NCI-H187 treated with DMSO at 0.1 percent for 48 hours (cell line): ENCODE measurements at places on chromosomes 11 and 22.

GRCh38 chr11:2799881-2800654 is 85.5 kb downstream of the CDKN1C start:
- DNase-seq = no peak

DNA sequence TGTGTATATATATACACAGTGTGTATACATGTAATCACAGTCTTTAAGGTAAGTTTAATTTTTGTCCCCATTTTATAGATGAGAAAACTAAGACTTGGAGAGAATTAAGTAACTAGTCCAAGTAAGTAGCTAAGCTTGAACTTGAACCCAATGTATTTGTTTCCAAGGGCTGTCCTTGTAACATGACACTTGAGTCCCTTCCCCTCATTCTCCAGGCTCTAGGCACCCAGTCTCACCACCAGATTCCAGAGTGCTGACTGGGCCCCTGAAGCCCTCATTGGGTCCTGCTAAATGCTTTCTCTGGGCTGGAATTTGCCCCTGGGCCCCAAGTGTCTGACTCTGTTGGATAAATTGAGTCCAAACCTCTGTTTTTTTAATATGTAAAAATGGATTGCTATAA is 45.5 kb downstream of the ADM start:
- DNase-seq = no peak

DNA sequence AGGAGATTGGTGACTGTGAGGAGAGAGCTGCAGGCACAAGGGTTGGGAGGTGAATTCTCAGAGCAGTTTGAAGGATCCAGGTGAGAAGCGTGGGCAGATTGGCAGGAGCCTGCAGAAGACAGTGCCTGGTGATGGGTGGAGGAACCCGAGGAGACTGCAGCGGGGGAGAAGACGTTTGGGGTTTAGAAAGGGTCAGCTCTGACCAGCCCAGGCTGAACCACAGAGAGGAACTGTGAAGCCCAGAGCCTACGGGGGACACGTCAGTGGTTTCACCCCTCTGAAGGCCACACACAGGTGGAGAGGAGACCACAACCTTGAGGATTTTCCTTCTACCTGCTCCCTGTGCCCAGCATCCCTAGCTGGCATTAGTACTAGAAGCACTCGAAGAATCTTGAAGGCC is 154.8 kb upstream of the TBCEL start:
- no peak for DNase-seq

DNA sequence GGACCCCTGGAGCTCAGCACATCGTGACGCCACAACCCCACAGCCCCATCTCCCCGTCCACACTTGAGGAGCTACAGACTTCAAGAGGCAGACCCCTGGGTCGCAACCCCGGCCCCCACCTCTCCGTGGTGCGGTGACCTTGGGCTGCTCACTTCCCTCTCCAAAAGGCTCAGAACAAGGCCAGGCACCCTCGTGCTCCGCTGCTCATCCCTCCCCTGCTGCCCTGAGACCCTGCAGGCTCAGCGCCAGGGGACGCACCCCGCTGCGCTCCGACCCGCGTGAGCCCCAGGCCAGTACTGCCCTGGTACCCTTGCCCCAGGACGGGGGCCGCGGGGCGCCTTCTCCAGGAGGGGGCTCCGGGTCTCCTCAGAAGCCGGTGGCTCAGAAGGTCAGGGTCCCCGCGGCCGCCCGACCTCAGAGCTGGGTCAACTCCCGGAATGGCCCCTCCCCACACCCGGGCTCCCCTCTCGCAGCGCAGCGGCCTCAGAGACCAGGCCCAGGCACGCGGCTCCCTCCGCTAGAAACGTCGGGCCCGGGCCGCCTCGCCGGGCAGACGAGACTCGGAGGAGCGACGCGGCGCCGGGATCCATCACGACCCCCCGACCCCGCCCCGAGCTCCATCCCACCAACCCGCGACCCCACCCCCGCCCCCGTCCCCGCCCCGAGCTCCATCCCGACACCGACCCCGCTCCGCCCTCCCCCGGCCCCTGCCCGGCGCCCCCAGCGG is 563 bp downstream of the GATD1 start:
- DNase-seq = no peak

- DNase-seq = no peak
These were observed 48.7 kb upstream of the FDX1 start for GRCh38 chr11:110380836-110381622.

DNA sequence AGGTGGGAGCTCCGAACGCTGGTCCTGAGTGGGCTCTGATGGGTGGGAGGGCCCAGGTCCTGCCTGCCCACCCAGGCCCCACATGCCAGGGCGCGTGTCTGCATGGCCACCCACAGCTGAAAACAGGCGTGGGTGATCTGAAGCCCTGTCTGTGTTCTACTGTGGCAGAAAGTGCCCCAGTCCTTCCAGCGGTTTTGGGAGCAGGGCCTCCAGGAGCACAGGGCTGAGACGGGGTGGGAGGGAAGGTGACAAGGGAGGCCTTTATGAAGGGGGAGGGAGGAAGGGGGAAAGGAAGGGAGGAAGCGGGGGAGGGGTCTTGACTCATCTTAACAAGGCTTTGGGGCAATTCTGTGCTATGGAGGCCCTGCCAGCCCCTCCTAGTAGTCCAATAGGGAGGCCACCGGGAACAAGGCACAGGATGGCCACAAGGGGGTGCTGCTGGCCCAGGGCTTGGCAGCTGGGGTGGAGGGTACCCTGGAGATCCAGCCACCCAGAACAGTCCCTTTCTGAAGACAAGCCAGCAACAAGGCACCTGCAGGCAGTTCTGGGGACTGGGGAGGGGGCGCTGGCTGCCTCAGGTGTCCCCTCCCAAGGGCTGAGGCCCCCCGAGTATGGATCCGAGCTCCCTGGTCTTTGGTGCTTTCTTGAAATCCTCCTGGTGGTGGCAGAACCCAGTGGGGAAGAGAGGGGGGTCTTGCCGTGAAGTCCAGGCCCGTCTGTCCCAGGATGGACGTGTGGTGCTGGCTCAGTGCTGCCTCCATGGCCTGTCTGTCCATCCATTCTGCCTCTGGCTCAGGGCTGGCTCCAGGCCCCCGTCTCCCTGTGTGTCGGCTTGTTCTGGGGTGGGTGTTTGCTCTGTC is 6.3 kb upstream of the FADS3 start:
- no peak for DNase-seq

DNA sequence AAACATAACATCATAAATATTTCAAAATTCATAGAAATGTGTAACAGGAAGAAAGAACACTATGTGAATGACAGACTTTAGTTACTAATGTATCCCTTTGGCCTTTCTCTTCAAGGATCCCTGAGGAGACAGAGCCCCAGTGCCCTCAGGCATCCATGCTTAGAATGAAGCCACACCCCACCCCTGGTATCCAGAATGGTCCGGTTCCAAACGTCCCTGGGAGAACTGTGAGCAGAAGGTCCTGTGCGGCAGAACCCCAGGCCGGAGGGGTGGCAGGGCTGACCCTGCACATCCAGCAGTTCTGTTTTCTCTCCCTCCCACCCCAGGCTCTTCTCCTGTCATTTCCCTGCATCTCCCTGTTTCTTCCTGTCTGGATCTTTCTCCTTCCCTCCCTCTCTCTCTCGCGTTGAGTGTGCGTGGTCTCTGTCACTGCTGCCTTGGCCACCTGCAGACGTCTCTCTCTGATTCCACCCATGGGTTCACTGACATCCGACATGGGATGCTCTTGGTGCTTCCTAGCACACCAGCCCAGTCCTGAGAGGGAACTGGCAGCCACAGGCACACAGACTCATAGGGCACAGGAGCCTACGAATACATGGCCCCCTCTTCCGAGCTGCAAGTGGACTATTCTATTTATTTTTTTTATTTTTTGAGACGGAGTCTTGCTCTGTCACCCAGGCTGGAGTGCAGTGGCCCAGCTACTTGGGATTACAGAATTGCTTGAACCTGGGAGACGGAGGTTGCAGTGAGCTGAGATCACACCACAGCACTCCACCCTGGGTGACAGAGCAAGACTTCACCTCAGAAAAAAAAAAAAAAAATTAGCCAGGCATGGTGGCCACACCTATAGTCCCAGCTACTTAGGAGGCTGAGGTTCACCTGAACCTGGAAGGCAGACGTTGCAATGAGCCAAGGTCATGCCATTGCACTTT is 5.7 kb downstream of the RFPL1 start:
- DNase-seq = no peak

GRCh38 chr22:22148905-22149304 is 95.7 kb upstream of the VPREB1 start:
- no peak for DNase-seq

DNA sequence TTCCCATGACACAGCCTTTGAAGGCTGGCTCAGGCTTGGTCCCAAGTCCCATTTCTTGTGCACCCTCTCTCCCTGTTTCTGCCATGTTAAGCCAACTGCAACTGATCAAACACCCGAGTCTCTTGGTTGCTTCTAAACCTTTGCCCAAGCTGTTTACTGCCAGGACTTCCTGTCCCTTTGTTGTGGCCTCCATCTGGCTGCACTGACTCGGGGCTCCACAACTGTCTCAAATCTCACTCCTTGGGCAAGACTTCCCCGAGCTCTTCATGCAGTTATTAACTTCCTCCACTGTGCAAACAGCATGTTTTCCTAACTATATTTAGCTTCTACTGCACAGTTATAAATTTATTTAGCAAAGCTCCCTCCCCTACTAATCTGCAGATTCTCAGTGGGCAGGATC is 4.3 kb downstream of the VPREB1 start:
- DNase-seq = no peak

GRCh38 chr22:29004647-29005371 is 56.8 kb downstream of the C22orf31 start:
- peak; percentile 5 for DNase-seq

- no peak for DNase-seq
These were observed 96.5 kb downstream of the DSCAML1 start for GRCh38 chr11:117700551-117700950.

GRCh38 chr22:17242641-17243040 is 23.4 kb upstream of the ADA2 start:
- DNase-seq = no peak

DNA sequence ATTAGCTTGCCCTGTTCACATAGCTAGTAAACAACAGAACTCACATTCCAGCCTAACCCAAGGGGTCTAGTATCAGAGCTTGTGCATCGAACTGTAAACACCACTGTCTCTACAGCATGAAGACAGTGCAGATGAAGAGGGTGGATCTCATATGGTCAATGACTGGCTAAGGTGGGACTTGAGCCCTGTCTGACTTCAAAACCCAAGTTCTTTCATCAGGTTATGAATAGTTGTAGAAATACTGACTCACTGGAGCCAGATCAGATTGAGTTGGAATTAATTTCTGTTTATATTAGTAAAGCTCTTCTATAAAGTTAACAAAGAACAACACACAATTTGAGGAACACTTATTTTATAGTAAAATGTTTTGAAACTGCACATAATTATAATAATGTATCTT is 161.7 kb upstream of the ARHGAP20 start:
- no peak for DNase-seq

GRCh38 chr22:31199187-31199586 is 12.9 kb upstream of the LIMK2 start:
- DNase-seq = no peak

DNA sequence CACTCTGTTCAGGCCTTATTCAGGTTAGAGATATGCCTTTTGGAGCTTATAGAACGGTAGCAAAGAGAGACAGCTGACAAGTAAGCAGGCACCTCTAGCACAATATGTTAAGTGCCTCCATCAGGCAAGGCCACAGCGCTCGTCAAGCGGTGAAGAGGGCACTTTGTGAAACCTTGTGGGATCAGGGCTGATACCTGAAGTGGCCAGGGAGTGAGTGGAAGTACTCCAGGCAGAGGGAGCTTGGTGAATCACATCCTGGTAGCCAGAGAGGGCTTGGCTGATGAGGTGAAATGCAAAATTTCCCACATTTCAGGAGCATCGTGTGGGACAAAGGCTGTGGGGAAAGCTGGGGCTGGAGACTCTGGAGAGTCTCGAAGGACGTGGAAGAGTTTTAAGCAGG is 87.4 kb downstream of the PKNOX2 start:
- no peak for DNase-seq

- no peak for DNase-seq
These were observed 179.4 kb downstream of the ARHGAP42 start for GRCh38 chr11:100866453-100866852.

- no peak for DNase-seq
These were observed 43.8 kb downstream of the INSC start for GRCh38 chr11:15158351-15159015.

DNA sequence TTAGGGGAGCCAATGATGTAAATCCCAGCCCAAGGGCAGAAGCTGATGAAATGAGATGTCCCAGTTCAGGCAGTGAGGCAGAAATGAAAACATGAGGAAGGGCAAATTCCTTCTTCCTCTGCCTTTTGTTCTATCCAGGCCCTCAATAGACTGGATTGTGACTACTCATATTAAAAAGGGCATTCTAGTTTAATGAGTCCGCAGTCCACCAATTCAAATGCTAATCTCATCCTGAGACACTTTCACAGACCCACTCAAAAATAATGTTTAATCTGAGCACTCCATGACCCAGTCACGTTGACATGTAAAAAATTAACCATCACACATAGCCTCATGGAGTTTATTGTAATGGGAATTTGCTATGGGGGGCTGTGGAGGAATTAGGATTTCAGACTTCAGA is 717.9 kb downstream of the OPCML start:
- no peak for DNase-seq

GRCh38 chr11:57885298-57886050 is 123.9 kb downstream of the CTNND1 start:
- no peak for DNase-seq

- DNase-seq = no peak
These were observed 11.9 kb downstream of the B3GNT6 start for GRCh38 chr11:77046060-77046501.

DNA sequence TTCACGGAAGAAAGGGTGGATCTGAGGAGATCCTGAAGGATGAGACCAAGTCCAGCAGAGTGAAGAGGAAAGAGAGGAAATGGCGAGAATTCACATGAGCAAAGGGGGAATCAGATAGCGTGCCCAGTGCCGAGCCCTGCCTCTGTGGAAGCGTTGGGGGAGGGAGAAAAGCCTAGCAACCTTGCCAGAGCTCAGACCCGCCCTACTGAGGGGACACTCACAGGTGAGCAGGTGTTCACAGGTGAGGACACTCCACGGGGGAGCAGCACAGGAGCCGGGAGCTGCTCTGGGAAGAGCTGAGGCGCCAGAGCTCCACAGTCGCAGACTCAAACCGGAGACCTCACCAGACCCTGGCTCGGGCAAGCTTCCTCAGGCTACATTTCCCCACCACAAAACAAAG is 56.2 kb downstream of the MICAL3 start:
- DNase-seq = peak; percentile 74
